ENCODE measurements at places on chromosomes 11 and 22. TPM values are rescaled to one million over a fixed set of nuclear protein-coding genes. Genes with fewer than 3 reads are reported as not detected.

- no peak for DNase-seq
Measured at GRCh38 chr11:26519469-26519868, 52.6 kb downstream of the MUC15 start.

The IGLL1 gene
- total RNA-seq: not detected

- DNase-seq: no peak
Measured at GRCh38 chr11:27754035-27755017, 54.1 kb upstream of the BDNF start.

The AIP gene
- total RNA-seq: 43.0 TPM

GRCh38 chr22:46162771-46163556, 12.6 kb downstream of the PPARA start:
- no peak for DNase-seq

DNA sequence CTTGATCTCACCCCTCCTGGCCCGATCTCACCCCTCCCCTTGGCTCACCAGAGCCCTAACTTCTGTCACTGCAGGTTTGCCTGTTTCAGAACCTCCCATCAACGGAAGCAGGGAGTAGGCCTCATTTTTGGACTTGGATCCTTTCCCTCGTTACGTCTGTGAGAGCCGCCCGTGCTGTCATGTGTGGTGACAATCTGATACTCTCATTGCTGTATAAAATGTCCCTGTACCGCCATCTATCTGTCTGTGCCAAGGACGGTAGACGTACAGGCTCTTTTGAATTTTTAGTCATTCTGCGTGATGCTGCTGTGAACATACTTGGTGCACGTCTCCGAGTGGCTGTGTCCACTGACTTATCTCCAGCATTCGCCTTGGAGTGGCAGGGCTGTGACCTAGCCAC, 1163.1 kb downstream of the BRD1 start:
- DNase-seq: no peak

GRCh38 chr11:128379587-128380580, 207.5 kb downstream of the ETS1 start:
- no peak for DNase-seq

The ENDOD1 gene
- 1.6 TPM for total RNA-seq

The ARHGAP20 gene
- not detected for total RNA-seq

GRCh38 chr11:126355926-126356897, 726 bp downstream of the ST3GAL4 start:
- no peak for DNase-seq

DNA sequence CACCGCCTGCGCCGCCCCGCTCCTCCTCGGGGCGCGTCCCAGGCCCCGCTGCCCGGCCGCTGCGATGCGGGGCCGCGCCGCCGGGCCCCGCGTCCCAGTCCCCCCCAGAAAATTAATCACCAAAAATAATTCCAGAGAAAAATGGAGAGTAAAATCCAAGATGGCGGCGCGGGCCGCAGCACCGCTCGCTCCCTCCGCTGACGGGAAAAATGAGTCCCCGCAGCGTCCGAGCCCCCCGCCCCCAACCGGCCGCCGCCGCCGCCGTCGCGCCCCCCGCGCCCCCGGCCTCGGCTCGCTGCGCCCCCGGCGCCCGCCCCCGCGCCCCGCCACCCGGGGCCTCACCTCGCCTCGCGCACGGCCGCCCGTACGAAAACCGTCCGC, at the start of gene KMT5B:
TSS of gene KMT5B (minus strand) at position 162 of the 381 bp plus-strand sequence. CDS start 23,220 bp downstream, outside the sequence.
- peak; percentile 78 for DNase-seq

The ADAMTS15 gene
- total RNA-seq: 0.20 TPM

DNA sequence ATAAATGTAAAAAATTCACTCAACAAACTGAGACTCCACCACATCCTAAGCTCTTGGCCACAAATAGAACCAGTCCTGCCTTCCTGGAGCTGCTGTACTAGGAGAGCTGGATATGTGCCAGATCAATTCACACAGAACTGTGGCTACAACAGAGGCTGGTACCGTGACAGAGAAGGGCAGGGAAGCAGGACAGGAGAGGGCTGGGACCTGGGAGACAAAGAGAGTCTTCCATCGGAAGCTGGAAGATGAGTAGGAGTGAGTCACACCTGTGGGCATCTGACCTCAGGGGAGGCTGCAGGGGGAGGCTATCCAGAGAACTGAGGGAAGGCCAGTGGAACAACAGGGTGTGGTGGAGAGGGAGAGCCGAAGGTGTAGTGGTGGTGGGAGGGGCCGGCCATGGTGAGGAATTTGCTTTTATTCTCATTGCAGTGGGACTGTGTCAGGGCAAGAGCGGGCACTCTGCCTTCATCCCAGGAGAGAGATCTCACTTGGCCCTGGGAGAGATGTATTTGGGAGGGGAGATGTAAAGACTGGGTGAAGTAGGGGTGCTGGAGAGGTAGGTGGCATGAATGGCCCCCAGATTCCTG, 1.9 kb upstream of the LTBP3 start:
- no peak for DNase-seq

DNA sequence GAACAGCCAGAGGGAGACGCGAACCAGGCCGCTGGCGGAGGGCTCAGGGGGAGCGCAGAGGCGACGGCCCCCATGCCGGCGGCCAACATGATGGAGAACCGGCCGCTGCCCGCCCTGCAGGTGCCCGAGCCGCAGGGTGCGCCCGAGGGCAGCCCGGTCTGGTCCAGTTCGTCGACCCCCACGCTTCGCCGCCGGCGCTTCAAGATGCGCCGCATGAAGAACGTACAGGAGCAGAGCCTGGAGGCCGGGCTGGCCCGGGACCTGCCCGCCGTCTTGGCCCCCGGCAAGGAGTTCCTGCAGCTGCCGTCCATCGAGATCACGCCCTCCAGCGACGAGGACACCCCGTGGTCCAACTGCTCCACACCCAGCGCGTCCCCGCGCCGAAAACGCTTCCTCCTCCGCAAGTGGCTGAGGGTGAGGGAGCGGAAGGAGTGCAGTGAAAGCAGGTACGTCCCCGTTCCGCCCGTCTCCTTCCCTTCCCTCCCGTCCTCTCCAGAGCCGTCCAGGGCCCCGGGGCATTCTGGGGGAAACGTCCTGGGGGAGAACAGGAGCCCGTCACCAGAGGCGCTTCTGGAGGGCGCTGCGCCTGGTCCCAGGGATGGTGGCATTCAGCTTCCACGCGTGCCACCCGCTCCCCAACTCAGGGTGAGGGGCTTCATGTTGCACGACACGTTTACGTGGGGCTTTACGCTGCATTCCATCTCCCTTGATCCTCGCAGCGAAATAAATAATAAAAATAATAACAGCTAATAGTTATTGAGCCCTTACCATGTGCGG, 840 bp downstream of the GRAMD1B start:
- peak; percentile 49 for DNase-seq

DNA sequence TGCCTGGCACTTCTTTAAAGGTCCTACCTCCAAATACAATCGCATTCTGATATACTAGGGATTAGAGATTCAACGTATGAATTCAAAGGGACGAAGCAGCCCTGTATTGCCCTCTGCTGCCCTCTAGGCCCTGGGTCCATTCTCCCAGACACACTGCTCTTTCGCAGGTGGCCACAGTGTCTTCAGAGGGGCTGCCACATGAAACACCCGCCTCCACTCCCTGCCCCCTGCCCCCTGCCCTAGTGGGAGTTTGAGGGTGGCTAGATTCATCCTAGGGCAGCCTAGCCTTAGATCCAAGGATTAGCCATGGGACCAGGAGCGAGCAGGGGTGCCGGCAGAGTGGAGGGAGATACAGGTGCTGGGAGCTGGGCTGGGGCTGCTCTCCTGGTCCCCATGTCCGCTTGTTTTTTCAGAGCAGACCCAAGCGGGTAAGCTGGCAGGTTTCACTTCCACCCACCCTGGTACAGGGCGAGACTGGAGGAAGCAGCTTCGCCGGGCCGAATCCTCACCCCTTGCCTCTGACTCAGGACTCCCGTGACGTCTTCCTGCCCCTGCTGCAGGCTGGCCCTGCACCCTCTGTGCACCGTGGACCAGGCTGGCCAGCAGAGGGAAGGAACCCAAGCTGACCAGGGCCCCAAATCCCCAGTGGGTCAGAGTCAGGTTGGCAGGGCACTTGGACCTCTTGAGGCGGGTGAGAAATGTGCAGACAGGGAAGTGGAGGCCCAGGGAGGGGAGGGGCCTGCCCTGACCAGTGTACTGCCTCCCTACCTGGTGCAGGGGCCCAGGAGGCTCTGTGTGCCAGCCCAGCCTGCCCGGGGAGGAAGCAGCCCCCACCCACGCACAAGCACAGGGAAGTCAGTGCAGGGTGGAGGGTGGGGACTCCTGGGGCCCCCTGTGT, 28.4 kb upstream of the HMOX1 start:
- peak; percentile 70 for DNase-seq

DNA sequence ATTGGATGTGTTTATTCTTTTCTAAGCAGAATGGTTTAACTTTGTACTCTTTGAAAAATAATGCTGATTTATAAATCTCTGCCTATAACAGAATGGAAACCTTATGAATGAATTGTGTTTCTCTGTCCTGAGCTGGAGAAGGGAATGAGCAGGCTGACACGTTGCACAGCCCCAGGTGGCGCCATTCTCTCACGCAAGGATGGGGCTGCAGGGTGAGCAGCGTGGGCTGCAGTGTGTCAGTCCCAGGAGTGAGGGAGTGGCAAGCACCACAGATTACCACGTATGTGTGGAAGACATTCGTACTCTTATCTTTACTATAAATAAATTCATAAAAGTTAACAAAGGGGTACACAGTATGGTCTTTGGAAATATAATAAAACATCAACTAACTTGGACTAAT, 33.4 kb downstream of the FDX1 start:
- peak; percentile 82 for DNase-seq

The C1QTNF4 gene
- total RNA-seq: 7.0 TPM

- no peak for DNase-seq
Measured at GRCh38 chr11:86062719-86063118, 6.2 kb downstream of the PICALM start.

- no peak for DNase-seq
Measured at GRCh38 chr22:38176170-38176741, 5.4 kb downstream of the PLA2G6 start.

DNA sequence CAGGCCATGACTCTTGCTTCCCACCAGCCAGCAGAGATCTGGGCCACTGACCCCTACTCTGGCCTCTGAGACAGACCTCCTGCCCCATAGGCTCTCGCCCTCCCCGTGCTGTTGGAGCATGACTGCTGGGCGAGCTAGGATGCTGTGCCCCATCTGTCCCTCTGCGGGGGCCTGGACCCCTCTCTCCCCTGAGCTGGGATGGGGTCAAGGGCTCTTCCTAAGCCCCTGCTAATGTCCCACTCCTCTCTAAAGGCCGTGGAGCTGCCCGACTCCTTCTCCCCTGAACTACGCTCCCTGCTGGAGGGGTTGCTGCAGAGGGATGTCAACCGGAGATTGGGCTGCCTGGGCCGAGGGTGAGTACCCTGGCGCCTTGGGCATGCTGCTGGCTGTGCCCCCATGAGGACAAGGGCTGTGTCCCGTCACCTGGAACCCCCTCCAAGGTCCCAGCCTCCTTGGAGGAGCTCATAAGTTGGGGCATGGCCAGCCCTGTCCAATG, 6.2 kb upstream of the ANKRD13D start:
- DNase-seq: no peak

GRCh38 chr11:13850231-13851005, 112.1 kb upstream of the SPON1 start:
- no peak for DNase-seq

GRCh38 chr11:68839054-68839865, 2.5 kb downstream of the CPT1A start:
- peak; percentile 98 for DNase-seq

GRCh38 chr11:44104481-44105294, 9.2 kb downstream of the EXT2 start:
- DNase-seq: no peak

- DNase-seq: peak; percentile 63
Measured at GRCh38 chr11:17735818-17736578, 1.4 kb downstream of the KCNC1 start.

- DNase-seq: no peak
Measured at GRCh38 chr11:14422814-14423182, 63.8 kb upstream of the RRAS2 start.

All from glutamatergic neuron (in vitro differentiated cells).